ENCODE measurements at places on chromosomes 11 and 22. TPM values are rescaled to one million over a fixed set of nuclear protein-coding genes. Genes with fewer than 3 reads are reported as not detected.

GRCh38 chr11:114466742-114467141, 27.5 kb downstream of the REXO2 start:
- H3K4me3 ChIP-seq: no peak overlapping the region
- H3K4me1 ChIP-seq: no peaks in the 10 kb centered on the region

- DNase-seq: no peak
- H3K4me3 ChIP-seq: no peak overlapping the region
- no peaks in the 10 kb centered on the region for H3K4me1 ChIP-seq
- no peaks in the 10 kb centered on the region for H3K27me3 ChIP-seq
Measured at GRCh38 chr11:83863272-83863671, 577.1 kb upstream of the CCDC90B start.

GRCh38 chr11:106101819-106102218, 24.4 kb downstream of the AASDHPPT start:
- H3K4me1 ChIP-seq: no peaks in the 10 kb centered on the region
- no peaks in the 10 kb centered on the region for H3K27me3 ChIP-seq
- no peak overlapping the region for H3K27ac ChIP-seq
- DNase-seq: no peak
- no peak overlapping the region for H3K4me3 ChIP-seq
- H3K36me3 ChIP-seq: no peaks in the 10 kb centered on the region

DNA sequence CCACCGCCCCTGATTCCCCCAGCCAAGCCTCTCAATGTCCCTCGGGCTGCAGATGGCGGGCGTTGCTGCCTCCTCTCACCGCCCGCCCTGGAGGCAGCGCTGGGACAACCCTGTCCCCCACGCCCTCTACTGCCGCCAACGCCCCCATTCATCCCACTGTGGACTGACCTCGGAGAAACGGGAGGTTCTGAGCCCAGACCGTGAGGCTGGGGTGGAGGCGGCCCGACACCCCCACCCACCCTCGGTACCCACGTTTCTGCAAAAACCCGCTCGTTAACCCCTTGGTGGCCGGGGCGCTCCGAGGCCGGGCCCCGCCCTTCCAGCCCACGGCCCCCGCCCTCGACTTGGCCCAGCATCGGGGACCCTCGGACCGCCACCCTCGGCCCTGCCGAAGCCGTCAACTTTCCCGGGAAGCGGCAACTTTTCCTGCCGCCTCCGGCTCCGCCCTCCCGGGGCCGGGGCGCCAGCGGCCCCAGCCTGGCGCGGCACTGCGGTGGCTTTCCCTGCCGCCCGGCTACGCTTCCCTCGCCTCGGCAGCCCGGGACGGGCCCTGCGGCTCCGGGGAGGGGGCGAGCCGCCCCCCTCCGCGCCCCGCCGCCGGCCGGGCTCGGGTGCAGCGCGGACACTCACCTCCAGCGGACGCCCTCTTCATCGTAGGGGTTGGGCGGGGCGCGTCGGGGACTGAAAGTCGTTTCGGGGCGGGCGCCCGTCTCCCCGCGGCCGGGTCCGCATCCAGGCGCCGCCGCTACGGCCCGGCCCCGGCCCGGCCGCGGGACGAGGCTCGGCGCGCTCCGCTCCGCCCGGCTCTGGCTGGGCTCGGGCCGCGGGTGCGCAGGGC, 458 bp downstream of the RTN4R start:
- no peaks in the 10 kb centered on the region for H3K27me3 ChIP-seq
- no peaks in the 10 kb centered on the region for H3K36me3 ChIP-seq
- no peak overlapping the region for H3K27ac ChIP-seq
- H3K4me3 ChIP-seq: peak overlapping the region; percentile 60

GRCh38 chr11:11923828-11924227, 82.1 kb downstream of the USP47 start:
- H3K4me3 ChIP-seq: no peak overlapping the region

- H3K27me3 ChIP-seq: no peaks in the 10 kb centered on the region
- no peak overlapping the region for H3K27ac ChIP-seq
- no peak for DNase-seq
- no peaks in the 10 kb centered on the region for H3K4me1 ChIP-seq
- H3K36me3 ChIP-seq: no peaks in the 10 kb centered on the region
Measured at GRCh38 chr11:36532941-36533601, 23.0 kb upstream of the TRAF6 start.

DNA sequence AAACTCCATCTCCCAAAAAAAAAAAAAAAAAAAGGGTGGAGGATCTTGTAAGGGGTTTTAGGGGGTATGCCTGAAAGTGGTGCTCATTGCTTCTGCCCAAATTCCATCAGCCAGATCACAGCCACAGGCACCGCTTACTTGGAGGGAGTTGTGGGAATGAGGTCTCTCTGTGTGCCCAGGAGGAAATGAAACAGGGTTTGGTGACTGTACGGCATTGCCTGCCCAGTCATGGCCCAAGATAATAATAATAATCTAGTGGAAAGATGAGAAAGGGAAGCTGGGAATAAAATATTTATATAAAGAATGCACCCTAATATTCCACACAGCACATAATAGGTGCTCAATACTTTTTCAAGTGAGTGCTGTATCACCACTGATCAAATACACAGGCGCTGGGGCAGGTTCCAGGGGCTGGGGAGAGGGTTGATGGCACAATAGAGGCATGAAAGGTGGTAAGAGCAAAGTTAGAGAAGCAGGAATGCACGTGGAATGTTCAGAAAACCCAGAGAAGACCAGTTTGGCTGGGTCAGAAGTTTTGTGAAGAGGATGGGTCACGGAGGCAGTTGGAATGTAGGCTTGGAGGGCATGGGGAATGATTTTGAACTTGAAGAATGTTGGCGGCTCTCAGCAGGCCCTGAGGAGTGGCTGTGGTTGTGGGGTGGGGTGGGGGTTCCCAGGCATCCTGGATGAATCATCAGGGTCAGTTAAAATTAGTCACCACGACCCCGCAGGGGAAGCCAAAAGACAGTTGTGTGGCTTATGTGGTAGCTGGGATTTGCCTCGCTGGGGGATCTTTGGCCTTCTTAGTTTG, 12.5 kb upstream of the MB start:
- H3K27ac ChIP-seq: no peak overlapping the region
- H3K36me3 ChIP-seq: no peaks in the 10 kb centered on the region
- H3K27me3 ChIP-seq: no peaks in the 10 kb centered on the region
- DNase-seq: no peak
- H3K4me1 ChIP-seq: no peaks in the 10 kb centered on the region

Gene PIWIL4
- total RNA-seq: 0.82 TPM

Gene POU2AF2
- 0.74 TPM for total RNA-seq

Measured in prostate gland (tissue), 2 donors.